ENCODE measurements at places on chromosomes 7 and 10.

GRCh38 chr10:119498889-119499676 is 43.4 kb downstream of the RGS10 start:
- no peak for DNase-seq

GRCh38 chr7:138324941-138325340 is 135.1 kb upstream of the TRIM24 start:
- DNase-seq: no peak

- DNase-seq: no peak
These were observed 84.9 kb downstream of the CAMK1D start for GRCh38 chr10:12434277-12434676.

DNA sequence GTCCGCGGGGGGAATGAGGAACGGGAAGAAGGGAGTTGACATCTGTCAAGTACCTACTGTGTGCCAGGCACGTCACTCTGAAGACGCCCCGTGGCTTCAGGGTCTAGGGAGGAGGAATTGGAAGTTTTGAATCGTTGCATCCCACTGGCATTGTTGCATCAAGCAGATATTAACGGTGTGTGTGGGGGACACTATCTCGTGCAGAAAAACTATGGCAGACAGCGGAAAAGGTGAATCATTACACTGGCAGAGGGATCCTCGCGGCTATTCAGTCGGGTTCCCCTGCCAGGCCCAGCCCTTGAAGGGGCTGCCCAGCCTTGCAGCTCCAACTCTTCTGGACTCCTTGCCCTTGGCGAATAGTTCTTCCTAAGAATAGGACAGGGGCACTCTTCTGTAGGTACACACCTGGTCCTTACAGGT is 1.0 kb upstream of the KIAA1549 start:
- DNase-seq: no peak

- no peak for DNase-seq
These were observed 227.5 kb upstream of the CHRM2 start for GRCh38 chr7:136640977-136641376.
